Hair follicle dermal papilla cell (primary cell): ENCODE measurements at places on chromosomes 4 and X. TPM values are rescaled to one million over a fixed set of nuclear protein-coding genes. Genes with fewer than 3 reads are reported as not detected.

Gene SH3D19
- total RNA-seq, result 92.2 and 117 TPM in 2 replicates

Gene NUP62CL
- 0.12 and 0.16 TPM in 2 replicates for total RNA-seq

Gene WWC2
- total RNA-seq, result 40.4 and 40.6 TPM in 2 replicates

Gene FAM9C
- not detected in 2 replicates for total RNA-seq

Gene SMR3B
- not detected in 2 replicates for total RNA-seq

Gene PRKG2
- total RNA-seq, result 0.16 and 0.49 TPM in 2 replicates

Gene FAM47A
- not detected in 2 replicates for total RNA-seq

Gene TLR10
- total RNA-seq, result not detected in 2 replicates

Gene KLHL4
- total RNA-seq, result under 0.01 TPM in 2 replicates

Gene SYNPO2
- 29.0 and 68.6 TPM in 2 replicates for total RNA-seq

Gene ZCCHC12
- total RNA-seq, result not detected in 2 replicates

Gene BMPR1B
- 0.32 and 0.73 TPM in 2 replicates for total RNA-seq

Gene CXCL10
- total RNA-seq, result 0.16 and 0.36 TPM in 2 replicates

Gene MAGEA12
- not detected in 2 replicates for total RNA-seq

Gene RHOXF2
- not detected in 2 replicates for total RNA-seq

Gene SUPT20HL1
- total RNA-seq, result under 0.01 TPM in 1 of 2 replicates, not detected in the other

Gene EIF4E
- 87.6 and 103 TPM in 2 replicates for total RNA-seq

Gene EVC2
- 14.2 and 16.6 TPM in 2 replicates for total RNA-seq

Gene PPEF2
- not detected in 2 replicates for total RNA-seq

Gene CSAG1
- not detected in 2 replicates for total RNA-seq

Gene MAGED4
- total RNA-seq, result 38.1 and 57.8 TPM in 2 replicates

Gene WDR19
- 34.4 and 46.9 TPM in 2 replicates for total RNA-seq

Gene SLC6A14
- not detected in 2 replicates for total RNA-seq

Gene F8A3
- 2.2 and 3.7 TPM in 2 replicates for total RNA-seq

Gene CYBB
- not detected in 2 replicates for total RNA-seq

Gene GRIPAP1
- 14.3 and 16.8 TPM in 2 replicates for total RNA-seq

Gene LUZP4
- not detected in 2 replicates for total RNA-seq

Gene XAGE1A
- total RNA-seq, result not detected in 2 replicates

Gene TEC
- total RNA-seq, result 1.6 and 2.4 TPM in 2 replicates

Gene TMEM255A
- 0.12 and 0.16 TPM in 2 replicates for total RNA-seq

Gene TRIM75
- total RNA-seq, result not detected in 2 replicates

Gene CRMP1
- total RNA-seq, result 0.12 and 0.16 TPM in 2 replicates
